ENCODE measurements at places on chromosomes 16 and 17. TPM values are rescaled to one million over a fixed set of nuclear protein-coding genes. Genes with fewer than 3 reads are reported as not detected.

GRCh38 chr16:86901483-86901882 lies 323.1 kb downstream of the FOXL1 start:
- peak; percentile 52 for DNase-seq

DNA sequence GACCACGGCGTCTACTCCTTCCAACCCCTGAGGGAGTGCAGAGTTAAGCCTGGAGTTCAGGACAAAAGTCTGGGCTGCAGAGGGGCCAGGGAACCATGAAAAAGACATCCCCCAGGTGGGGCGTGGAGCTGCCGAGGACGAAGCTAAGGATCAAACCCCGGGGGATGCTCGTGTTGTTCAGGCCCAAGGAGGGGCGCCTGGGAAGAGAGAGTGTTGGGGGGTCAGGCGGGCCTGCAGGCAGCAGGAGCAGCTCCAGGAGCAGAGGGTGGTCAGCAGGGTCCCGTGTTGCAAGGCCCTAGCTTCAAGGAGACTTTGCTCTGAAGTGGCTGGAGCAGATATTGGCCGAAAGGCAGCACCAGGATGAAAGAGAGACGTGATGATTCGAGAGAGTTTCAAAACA lies 26.7 kb downstream of the NECAB2 start:
- DNase-seq, result peak; percentile 13

GRCh38 chr17:45197555-45198334 lies 23.9 kb upstream of the FMNL1 start:
- peak; percentile 88 for DNase-seq

GRCh38 chr17:17300624-17301568 lies 2.3 kb upstream of the NT5M start:
- DNase-seq, result peak; percentile 37

Gene EPOP
- total RNA-seq, result 5.0 TPM

Gene MMP2
- 1,244 TPM for total RNA-seq

Gene CES2
- 37.6 TPM for total RNA-seq

DNA sequence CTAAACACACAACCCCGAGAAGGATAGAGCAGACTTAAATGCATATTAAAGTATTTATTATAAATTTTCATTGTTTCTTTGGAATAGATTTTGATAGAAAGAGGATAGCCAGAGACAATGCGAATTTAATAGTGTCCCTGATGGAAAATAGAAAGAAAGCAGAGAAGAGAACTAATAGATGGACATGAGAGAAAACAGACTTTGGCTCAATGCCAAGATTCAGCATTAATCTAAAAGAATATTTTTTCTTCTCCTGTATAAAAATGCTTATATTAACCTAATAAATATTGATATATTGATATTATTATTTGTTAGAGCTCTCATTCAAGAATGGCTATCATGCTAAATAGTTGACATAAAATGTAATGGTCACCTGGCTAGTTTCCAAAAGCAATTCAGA lies 173.4 kb downstream of the KIF2B start:
- no peak for DNase-seq

- DNase-seq, result no peak
These were observed 374.0 kb upstream of the ASIC2 start for GRCh38 chr17:33667052-33667509.

Gene CACNG1
- not detected for total RNA-seq

GRCh38 chr17:56499799-56500388 lies 93.6 kb upstream of the NOG start:
- peak; percentile 21 for DNase-seq

DNA sequence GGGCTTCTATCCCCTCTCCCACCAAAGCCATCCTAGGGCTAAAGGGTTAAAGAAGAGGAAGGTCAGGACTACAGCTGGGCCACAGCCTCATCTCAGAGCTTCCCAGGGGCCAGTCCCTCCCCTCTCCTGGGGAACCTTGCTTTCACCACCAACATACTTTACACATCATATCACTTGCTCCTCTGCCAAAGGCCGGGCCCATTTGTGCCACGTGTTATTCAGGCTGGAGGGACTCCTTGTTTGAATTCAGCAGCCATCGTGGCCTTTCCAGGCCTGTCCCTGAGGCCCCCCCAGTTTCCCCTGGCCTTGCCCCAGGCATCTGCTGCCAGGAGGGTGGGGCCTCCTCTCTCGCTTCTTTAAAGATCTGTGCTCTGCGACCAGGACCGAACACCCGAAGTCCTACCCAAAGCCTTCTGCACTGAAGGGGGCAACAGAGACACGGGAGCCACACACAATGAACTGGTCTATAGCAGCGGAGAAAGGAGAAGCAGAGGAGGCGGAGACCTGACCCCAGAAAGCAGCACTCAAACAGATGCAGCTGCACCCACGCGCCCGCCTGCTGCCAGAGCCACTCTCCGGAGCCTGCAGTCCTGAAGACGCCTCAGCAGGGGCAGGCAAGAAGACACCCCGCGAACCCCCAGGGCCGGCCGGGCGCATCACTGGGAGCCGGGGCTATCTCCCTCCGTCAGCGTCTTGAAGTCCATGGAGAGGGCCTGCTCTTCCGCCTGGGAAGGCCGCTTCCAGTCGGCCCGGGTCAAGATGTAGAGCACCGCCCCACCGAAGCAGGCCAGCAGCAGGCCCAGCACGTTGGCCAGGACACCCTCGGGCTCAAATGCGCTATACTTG lies 12.1 kb downstream of the CYB561 start:
- peak; percentile 98 for DNase-seq

Gene FAM20A
- 37.0 TPM for total RNA-seq

Gene KRTAP4-1
- not detected for total RNA-seq

Gene PRAC1
- not detected for total RNA-seq

GRCh38 chr17:37683454-37683984 lies 40.3 kb upstream of the DDX52 start:
- DNase-seq, result no peak

Gene ZNF469
- 7.0 TPM for total RNA-seq

- no peak for DNase-seq
These were observed 31.3 kb downstream of the TVP23A start for GRCh38 chr16:10787304-10787703.

GRCh38 chr16:66026211-66026610 lies 340.3 kb upstream of the CDH5 start:
- DNase-seq, result no peak

Gene BAIAP3
- total RNA-seq, result 0.09 TPM

DNA sequence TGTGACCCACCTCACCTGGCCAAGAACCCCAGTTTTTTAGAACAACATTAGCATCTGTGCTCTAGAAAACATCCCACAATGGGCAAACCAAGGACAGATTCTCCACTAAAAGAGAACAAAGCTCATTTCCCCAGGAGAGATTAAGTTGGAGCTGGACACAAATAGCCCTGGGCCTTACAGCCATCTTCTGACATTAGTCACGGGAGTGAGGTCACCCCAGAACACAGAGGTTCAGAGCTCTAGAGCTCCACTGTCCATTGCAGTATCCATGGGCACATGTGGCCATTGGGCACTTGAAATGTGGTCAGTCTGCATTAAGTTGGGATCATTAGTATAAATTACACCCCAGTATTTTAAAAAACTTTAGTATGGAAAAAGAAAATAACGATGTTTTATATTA lies 47.6 kb upstream of the RBBP6 start:
- DNase-seq, result no peak

Gene SLC9A5
- total RNA-seq, result 0.65 TPM

Gene CETP
- not detected for total RNA-seq

GRCh38 chr17:40068917-40069750 lies 6.4 kb downstream of the THRA start:
- DNase-seq, result peak; percentile 89

Gene KRTAP4-4
- not detected for total RNA-seq

Gene SYCE1L
- 0.09 TPM for total RNA-seq

DNA sequence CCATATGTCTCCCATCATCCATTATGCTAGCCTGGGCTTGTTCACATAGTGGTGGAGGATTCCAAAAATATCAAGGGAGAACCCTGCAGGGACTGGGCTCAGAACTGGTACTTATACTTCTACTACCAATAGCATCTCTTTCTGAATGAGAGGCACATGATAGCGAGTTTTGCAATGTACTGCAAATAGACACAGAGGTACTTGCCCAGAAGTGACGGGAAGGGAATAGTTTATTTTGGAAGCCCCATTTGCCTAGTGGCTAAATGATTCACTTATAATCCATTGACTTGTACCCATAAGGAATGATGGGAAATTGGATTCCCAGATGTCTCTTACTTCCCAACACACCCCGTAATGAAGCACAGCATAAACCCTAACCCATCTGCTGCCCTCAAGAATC lies 124.8 kb upstream of the ERCC4 start:
- no peak for DNase-seq

Gene NACA2
- not detected for total RNA-seq

DNA sequence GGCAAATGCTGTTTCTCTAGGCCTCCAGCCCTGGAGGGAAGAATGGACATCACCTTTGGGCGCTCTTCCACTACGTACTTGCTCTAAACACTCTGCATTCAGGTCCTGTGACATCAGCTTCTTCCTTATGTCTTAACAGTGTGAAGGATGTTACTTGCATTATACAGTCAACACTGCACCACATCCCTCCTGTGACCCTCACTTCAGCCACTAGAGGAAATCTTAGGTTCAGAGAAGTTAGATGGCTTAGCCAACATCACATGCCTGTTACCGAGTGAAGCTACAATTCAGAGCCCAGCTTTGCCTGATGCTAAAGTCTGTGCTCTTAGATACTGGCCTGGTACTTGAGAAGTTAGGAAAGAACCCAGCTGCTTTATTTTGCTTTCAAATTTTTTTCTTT lies 18.3 kb downstream of the UBFD1 start:
- DNase-seq, result no peak

Gene ANKS4B
- not detected for total RNA-seq

DNA sequence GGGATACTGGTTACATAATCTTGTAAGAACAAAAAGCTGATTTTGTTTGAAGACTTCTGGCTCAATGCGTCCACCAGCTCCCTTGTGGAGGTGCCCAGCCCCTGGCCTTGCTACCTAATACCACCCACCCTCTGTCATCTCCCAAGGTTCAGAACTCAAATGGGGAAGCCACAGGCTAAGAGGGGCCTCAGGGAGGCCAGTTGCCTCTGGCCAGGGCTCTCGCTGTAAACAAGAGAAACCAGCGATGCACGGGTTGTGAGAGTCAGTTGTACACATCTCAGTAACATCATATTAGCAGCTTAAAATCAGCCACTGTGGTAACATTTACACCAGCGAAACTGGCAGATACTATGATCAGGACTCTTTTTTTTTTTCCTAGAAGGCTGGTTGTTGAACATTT lies 6.0 kb downstream of the TEKT5 start:
- no peak for DNase-seq

GRCh38 chr17:30199600-30199999 lies 35.9 kb downstream of the SLC6A4 start:
- DNase-seq, result no peak

Gene CHST5
- total RNA-seq, result not detected

Gene FOXC2
- not detected for total RNA-seq

- no peak for DNase-seq
These were observed 24.1 kb downstream of the DNAJA2 start for GRCh38 chr16:46949241-46949892.

DNA sequence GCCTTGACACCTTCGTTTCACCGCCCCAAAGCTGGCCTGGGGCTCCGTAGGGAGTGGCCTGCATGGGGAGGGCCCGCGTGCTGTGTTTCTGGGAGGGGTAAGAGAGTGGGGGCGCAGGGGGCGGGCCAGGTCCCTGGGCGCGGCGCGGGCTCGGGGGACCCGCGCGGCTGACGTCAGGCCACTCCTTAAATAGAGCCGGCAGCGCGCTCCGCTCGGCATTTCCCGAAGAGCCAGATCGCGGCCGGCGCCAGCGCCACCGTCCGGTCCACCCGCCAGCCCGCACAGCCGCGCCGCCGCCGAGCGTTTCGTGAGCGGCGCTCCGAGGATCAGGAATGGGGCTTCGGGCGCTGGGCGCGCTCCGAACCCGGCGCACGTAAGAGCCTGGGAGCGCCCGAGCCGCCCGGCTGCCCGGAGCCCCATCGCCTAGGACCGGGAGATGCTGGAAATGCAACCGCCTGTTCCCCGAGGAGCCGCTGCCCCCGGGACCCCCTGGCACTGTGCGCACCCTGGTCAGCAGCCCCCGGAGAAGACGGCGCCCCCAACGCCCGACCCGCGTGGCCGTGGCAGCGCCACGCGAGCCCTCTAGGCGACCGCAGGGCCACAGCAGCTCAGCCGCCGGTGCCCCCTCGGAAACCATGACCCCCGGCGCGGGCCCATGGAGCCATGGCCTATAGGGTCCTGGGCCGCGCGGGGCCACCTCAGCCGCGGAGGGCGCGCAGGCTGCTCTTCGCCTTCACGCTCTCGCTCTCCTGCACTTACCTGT lies at the start of gene HS3ST2:
Gene HS3ST2, plus strand, starts transcription at position 215 of the 763 bp plus-strand sequence. Its CDS starts 449 bp downstream, at position 664.
- no peak for DNase-seq

Gene SHISA6
- not detected for total RNA-seq

Gene LSM12
- total RNA-seq, result 13.2 TPM

Gene RASL10B
- total RNA-seq, result 1.5 TPM

DNA sequence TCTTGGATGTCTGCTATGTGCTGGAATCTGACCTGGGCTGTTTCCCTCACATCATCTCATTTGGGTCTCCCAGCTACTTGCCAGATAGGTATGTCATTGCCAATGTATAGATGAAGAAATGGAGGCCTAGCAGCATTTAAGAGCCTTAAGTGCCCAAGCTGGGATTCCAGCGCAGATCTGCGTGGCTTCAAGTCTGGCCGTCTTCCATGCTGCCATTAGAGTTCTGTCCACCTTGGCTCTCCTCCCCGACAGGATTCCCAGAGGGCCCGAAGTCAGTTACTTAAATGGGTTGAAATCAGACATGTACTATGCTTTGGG lies 33.0 kb upstream of the CCR7 start:
- DNase-seq, result no peak
